Type B pancreatic cell (in vitro differentiated cells): ENCODE measurements at places on chromosomes 3 and 15. TPM values are rescaled to one million over a fixed set of nuclear protein-coding genes. Genes with fewer than 3 reads are reported as not detected.

- no peak for DNase-seq
- no peaks in the 10 kb centered on the region for H3K36me3 ChIP-seq
- no peak overlapping the region for H3K27ac ChIP-seq
- no peak overlapping the region for H3K4me3 ChIP-seq
Measured at GRCh38 chr3:70042641-70043040, 43.1 kb downstream of the SAMMSON start.

GRCh38 chr3:7506606-7507180, 645.8 kb downstream of the GRM7 start:
- no peak overlapping the region for H3K4me3 ChIP-seq
- H3K27me3 ChIP-seq, result no peaks in the 10 kb centered on the region
- H3K27ac ChIP-seq, result no peak overlapping the region
- DNase-seq, result no peak

- H3K4me3 ChIP-seq, result no peak overlapping the region
- no peak for DNase-seq
- H3K4me1 ChIP-seq, result no peaks in the 10 kb centered on the region
- no peaks in the 10 kb centered on the region for H3K27me3 ChIP-seq
Measured at GRCh38 chr3:43455233-43455632, 166.6 kb downstream of the ANO10 start.

The SLC6A11 gene
- 3.0 and 7.3 TPM in 2 replicates for total RNA-seq

- no peak overlapping the region for H3K4me3 ChIP-seq
- no peak overlapping the region for H3K27ac ChIP-seq
- H3K4me1 ChIP-seq, result no peaks in the 10 kb centered on the region
- peaks cover 69% of the 10 kb centered on the region for H3K27me3 ChIP-seq
Measured at GRCh38 chr3:13074006-13074375, 762 bp upstream of the IQSEC1 start.

DNA sequence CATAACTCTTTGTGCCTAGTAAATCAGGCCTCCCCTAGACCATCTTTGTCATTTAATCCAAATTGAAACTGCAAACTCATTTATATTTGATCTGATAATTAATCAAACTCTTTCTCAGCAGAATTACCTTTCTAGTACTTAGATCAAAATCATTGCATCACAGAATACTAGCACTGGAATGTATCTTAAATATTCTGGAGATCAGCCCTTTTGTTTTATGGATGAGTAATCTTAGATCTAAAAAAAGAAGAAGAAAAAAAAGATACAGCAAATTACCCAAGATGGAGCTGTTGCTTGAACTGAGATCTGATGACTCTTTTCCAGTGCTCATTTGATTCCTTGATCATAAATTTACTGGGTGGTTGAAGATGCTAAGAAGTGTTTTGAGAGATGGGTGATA, 47.9 kb downstream of the NAALADL2 start:
- H3K4me1 ChIP-seq, result peaks cover 10% of the 10 kb centered on the region
- no peak overlapping the region for H3K4me3 ChIP-seq

DNA sequence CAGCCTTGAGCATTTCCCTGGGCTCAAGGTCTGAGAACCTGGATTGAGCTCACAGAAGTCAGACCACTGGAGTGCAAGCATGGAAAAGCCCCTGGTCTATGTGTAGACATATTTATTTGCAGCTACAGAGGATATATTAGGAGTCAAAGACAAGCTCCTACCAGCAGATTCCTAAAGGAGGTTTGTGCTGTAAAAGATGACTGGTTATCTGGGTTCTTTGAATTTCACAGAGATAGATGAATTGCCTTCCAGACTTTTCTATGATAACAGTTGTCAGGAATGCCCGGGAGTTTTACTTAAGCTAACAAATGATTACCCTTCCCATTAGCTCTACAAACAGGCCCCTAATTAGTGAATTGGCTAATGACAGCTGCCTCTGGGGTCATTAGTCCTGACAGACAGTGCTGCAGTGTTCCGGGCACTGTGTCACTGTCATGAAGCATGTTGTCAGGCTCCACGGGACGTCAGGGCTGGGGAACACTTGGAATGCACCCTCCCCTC, 48.8 kb upstream of the PLXNA1 start:
- no peak for DNase-seq
- peaks cover 40% of the 10 kb centered on the region for H3K27me3 ChIP-seq
- no peaks in the 10 kb centered on the region for H3K36me3 ChIP-seq
- H3K4me1 ChIP-seq, result peaks cover 20% of the 10 kb centered on the region
- peak overlapping the region; percentile 9 for H3K4me3 ChIP-seq
- no peak overlapping the region for H3K27ac ChIP-seq

DNA sequence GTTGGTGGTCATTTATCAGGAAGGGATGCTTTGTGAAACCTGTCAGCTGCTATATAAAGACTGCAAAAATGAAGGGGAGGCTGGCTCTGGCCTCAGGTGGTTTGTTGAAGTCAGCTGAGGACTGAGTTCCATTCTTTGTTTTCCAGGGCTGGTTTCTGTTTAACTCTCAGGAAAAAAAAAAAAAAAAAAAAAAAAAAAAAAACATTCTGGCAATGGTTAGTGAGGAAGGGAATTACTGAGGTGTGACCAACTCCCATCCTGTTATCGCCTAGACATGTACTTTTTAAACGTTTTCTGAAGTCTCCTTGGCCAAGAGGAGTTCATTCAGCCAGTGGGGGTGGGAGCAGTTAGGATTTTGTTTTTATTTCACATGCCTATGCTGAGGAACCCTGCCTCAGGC, 316.3 kb downstream of the OXSM start:
- no peak overlapping the region for H3K4me3 ChIP-seq
- peaks cover 32% of the 10 kb centered on the region for H3K4me1 ChIP-seq
- DNase-seq, result no peak
- H3K27me3 ChIP-seq, result no peaks in the 10 kb centered on the region
- no peak overlapping the region for H3K27ac ChIP-seq

GRCh38 chr3:26247712-26248111, 374.9 kb upstream of the LRRC3B start:
- no peaks in the 10 kb centered on the region for H3K27me3 ChIP-seq
- no peak overlapping the region for H3K4me3 ChIP-seq
- peaks cover 26% of the 10 kb centered on the region for H3K4me1 ChIP-seq
- DNase-seq, result no peak
- H3K36me3 ChIP-seq, result peaks cover 4% of the 10 kb centered on the region

The LDHAL6B gene
- not detected in 2 replicates for total RNA-seq

The CA12 gene
- 4.7 and 5.5 TPM in 2 replicates for total RNA-seq

The ELL3 gene
- 4.1 and 9.8 TPM in 2 replicates for total RNA-seq

DNA sequence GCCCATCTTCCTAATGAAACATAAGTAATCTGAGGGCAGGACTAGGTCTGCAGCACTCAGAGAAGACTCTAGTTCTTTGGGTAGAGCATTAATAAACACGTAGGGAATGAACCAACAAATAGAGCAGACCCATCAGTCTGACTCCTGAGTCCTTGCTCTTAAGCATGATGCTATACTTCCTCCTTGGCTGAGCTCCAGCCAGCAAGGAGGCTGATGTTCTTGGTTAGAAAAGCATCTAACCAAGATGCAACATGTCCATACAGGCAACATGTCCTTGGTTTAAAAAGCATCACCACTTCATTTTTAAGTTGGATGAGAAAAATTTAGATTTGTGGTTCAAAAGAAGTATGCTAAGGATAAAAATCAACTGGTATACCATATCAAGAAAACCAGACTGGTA, 8.5 kb upstream of the MYH15 start:
- H3K36me3 ChIP-seq, result no peaks in the 10 kb centered on the region
- peaks cover 6% of the 10 kb centered on the region for H3K4me1 ChIP-seq
- no peak for DNase-seq
- H3K27ac ChIP-seq, result no peak overlapping the region
- no peaks in the 10 kb centered on the region for H3K27me3 ChIP-seq

GRCh38 chr3:48692551-48692950, 6.8 kb upstream of the NCKIPSD start:
- H3K27ac ChIP-seq, result no peak overlapping the region
- H3K36me3 ChIP-seq, result peaks cover 24% of the 10 kb centered on the region
- DNase-seq, result no peak
- H3K27me3 ChIP-seq, result no peaks in the 10 kb centered on the region
- peaks cover 10% of the 10 kb centered on the region for H3K4me1 ChIP-seq

DNA sequence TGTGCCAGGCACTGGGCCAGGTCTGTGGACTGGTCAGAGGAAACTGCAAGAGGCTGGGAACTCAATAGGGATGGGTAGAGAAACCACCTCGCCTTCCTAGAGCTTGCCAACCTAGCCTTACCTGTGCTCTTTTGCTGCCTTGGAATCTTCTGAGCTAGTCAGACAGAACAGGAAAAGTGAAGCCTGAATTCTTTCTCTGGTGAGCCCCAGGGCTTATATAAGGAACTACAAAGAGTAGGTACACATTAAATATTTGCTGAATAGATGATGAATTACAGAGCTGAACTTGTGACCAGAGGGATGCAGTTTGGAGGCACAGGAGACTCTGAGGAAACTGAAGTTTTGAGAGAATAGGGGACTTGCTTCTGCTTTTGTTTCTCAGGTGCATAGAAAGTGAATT, 15.6 kb upstream of the FBXW12 start:
- DNase-seq, result no peak
- no peaks in the 10 kb centered on the region for H3K36me3 ChIP-seq
- no peaks in the 10 kb centered on the region for H3K4me1 ChIP-seq
- peak overlapping the region; percentile 32 for H3K4me3 ChIP-seq

DNA sequence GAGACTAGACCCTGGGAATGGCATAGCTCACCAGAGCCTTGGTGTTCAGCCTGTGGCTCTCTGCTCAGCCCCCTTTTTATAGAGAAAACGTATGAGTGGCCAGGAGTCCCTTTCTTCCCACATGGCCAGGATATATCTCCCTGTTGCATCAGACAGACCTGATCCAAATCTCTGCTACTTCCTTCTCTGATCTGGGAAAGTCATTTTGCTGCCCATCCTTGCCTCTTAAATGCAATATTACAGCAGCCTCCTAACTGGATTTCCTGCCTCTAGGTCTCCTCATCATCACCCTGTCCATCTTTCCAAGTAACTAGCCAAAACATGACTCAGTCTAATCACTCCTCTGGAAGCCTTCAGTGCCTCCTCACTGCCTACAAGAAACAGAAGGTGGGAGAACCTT, 42.9 kb downstream of the CTDSPL start:
- H3K36me3 ChIP-seq, result peaks cover 10% of the 10 kb centered on the region
- no peak for DNase-seq
- peak overlapping the region; percentile 28 for H3K27ac ChIP-seq

GRCh38 chr15:55003965-55004873, 192.5 kb downstream of the RSL24D1 start:
- H3K27me3 ChIP-seq, result peaks cover 3% of the 10 kb centered on the region
- H3K36me3 ChIP-seq, result no peaks in the 10 kb centered on the region
- DNase-seq, result no peak
- H3K4me1 ChIP-seq, result no peaks in the 10 kb centered on the region

DNA sequence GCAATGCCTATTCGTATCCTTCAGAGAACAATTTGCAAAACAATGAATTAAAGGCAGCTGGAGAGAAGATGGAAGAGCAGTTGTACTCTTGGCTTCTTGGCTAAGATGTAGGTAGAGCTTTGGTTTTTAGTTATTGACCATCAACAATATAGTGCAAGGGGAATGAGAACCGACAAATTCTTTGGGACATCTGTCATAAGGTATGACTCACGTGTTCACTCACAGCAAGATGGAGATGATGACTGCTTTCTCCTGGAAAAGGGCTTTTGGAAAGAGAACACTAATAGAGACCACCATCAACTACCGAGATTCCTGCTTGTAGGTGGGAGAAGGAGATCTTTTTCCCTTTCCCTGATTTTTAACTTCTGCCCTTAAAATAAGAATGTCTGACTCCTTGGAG, 234.9 kb downstream of the NTRK3 start:
- H3K27me3 ChIP-seq, result peaks cover 21% of the 10 kb centered on the region
- H3K27ac ChIP-seq, result no peak overlapping the region
- H3K36me3 ChIP-seq, result no peaks in the 10 kb centered on the region
- H3K4me3 ChIP-seq, result no peak overlapping the region
- DNase-seq, result no peak

DNA sequence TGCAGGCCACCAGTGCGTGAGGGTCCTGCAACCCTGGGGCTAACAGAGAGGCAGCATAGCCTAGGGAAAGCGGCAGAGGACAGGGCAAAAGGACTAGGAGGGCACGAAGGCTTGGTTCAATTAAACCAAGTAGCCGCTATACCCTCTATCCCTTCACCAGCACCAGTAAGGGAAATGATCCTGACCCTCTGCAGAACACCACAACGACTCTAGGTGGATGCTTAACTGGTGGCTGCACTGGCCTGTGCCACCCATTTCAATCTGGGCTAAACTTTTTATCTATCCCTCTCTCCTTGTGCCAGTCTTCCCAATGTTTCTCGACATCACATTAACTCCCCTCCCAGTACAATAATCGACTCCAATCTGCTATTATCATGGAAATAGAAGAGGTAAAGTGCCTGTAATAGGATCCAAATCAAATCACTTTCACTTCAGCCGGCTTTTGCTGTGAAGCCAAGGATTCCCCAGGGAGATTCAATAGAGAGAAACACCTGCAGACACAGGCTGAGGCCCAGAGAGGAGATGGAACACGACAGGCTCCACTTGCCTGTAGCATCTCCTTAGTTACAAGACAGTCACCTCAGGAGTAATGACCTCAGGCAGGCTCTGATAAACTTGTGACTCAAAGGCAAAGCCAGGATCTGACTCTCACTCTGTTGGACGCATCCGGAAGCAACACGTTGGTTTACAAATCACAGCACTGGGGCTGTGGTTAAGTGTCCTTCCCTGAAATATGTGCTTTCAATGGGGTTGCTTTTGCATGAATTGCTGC, 791.6 kb upstream of the ARRDC4 start:
- DNase-seq, result no peak
- no peaks in the 10 kb centered on the region for H3K36me3 ChIP-seq
- H3K4me1 ChIP-seq, result peaks cover 23% of the 10 kb centered on the region
- H3K27me3 ChIP-seq, result peaks cover 34% of the 10 kb centered on the region
- no peak overlapping the region for H3K27ac ChIP-seq

DNA sequence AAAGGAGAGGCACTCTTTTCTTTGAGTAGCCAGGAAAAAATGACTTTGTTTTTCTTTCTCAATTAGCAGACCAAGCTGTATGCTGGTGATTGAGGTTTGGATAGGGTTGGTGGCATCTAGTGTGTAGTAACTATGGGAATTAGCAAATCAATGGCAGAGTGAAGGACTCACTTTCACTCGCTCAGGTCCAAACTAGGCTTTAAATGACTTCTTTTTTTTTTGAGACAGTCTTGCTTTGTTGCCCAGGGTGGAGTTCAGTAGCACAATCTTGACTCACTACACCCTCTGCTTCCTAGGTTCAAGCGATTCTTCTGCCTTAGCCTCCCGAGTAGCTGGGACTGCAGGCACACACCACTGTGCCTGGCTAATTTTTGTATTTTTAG, 35.9 kb downstream of the PRKCI start:
- H3K36me3 ChIP-seq, result peaks cover 35% of the 10 kb centered on the region
- no peaks in the 10 kb centered on the region for H3K4me1 ChIP-seq
- no peaks in the 10 kb centered on the region for H3K27me3 ChIP-seq
- no peak for DNase-seq
- no peak overlapping the region for H3K27ac ChIP-seq

DNA sequence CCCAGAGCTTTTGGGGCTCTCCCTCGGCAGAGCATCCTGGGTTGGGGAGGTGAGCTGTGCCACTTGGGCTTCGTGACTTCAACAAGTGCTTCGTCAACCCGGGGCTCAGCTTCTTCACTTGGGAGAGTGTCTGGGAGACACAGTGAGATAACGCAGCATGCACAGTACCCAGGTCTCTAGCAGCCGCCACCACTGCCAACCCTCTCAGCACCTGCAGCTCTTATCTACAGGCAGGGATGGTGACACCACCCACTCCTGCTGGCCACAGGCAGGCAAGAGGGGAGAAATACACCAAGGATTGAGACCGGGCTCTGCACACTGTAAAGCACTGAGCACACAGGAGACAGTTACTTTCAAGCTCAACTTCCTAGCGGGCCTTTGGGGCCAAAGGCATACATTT, 11.6 kb downstream of the TKT start:
- peaks cover 20% of the 10 kb centered on the region for H3K4me1 ChIP-seq
- no peaks in the 10 kb centered on the region for H3K27me3 ChIP-seq
- no peak overlapping the region for H3K4me3 ChIP-seq
- peaks cover 20% of the 10 kb centered on the region for H3K36me3 ChIP-seq

The GOLGA8J gene
- total RNA-seq, result not detected in 2 replicates

The PTPN23 gene
- total RNA-seq, result 52.5 and 54.1 TPM in 2 replicates
